Germinal center (tissue), 1 donor: ENCODE measurements at places on chromosomes 1 and 21.

- DNase-seq: no peak
Observed at GRCh38 chr1:245345191-245345884, 190.6 kb downstream of the KIF26B start.

DNA sequence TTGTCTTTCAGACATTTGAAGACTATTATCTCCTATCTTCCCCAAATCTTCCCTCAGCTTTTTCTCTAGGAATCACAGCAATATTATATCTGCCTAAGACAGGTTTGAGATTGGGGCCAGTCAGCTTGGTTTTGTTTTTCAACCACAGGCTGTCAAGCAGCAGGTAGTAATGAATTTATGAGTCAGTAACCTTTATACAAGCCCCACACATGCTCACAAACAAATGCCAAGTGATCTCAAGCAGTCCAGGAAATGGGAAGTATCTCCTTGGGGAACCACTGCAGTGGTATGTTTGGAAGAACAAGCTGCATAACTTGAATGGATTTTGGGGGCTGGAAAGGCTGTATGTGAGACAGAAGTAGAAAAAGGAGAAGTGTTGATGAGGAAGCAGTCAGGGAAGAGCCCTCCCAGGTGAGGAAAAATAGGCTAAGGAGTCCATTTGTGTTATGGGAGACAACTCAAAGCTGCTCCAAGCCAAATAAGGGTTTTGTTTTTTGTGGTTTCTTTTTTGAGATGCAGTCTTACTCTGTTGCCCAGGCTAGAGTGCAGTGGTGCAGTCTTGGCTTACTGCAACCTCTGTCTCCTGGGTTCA, 2.1 kb downstream of the DHDDS start:
- DNase-seq: no peak

DNA sequence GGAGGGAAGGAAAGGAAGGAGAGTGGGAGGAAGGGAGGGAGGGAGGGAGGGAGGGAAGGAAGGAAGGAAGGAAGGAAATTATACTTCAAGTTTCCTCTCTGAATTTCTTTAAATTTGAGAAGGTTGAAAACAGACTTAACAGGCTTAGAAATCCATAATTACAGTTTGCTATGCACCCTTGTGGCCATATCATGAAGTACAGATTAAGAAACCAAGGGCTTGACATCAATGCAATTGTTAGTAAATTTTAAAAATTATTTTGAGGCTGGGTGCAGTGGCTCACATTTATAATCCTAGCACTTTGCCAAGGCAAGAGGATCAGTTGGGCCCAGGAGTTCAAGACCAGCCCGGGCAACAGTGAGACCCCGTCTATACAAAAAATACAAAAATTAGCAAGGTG, 14.4 kb downstream of the ANP32E start:
- DNase-seq: peak; percentile 26

- DNase-seq: no peak
Observed at GRCh38 chr1:23875382-23875781, 7.3 kb upstream of the FUCA1 start.

GRCh38 chr1:201982082-201982622, 296 bp upstream of the RNPEP start:
- DNase-seq: peak; percentile 85

DNA sequence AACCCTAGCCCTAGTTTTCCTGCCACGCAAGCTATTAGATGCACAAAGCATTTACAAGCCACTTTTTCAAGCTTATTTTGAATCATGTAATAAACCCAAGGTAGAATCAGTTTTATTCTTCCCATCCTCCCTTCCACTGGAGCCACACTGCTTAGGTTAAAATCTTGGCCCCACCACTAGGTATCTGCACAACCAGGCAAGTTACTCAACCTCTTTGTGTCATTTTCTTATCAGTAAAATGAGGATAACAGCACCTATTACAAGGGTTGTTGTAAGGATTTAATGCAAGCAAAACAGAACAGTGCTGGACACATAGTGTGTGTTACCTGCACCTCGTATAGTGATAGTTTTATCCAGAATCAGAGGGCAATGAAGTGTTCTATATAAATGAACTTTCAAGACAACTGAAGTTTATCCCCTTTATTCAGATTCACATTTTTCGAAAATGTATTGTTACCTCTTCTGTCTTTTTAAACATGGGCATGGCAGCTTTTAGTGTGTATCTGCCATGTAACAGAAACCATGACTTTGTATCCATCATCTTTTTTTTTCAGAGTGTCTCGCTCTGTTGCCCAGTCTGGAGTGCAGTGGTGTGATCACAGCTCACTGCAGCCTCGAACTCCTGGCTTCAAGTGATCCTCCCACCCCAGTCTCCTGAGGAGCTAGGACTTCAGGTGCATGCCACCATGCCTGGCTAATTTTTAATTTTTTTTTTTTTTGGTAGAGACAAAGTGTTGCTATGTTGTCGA, 17.2 kb upstream of the TTC39A start:
- no peak for DNase-seq

GRCh38 chr1:9900142-9901043, 9.7 kb downstream of the CTNNBIP1 start:
- DNase-seq: peak; percentile 54

- DNase-seq: no peak
Observed at GRCh38 chr1:8027748-8028570, 1.9 kb upstream of the ERRFI1 start.

DNA sequence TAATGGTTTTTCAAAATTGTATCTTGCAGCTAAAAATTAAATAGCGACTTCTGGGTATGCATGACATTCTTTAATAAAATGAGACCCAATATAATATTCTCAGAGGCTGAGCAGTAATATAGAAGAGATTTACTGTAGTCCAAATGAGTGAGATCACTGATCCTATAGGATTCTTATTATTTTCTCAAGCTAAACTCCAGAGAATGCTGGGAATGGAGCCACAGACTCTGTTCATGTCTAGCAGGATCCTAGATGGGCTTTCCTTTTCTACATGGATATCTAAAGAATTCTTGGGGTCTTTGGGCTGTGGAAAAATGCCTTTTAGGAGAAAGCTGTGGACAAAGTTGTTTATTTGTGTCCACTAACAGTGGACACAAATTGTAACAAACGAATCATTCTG, 150.7 kb upstream of the ZNF644 start:
- no peak for DNase-seq

- no peak for DNase-seq
Observed at GRCh38 chr1:227364657-227365056, 46.4 kb upstream of the CDC42BPA start.

DNA sequence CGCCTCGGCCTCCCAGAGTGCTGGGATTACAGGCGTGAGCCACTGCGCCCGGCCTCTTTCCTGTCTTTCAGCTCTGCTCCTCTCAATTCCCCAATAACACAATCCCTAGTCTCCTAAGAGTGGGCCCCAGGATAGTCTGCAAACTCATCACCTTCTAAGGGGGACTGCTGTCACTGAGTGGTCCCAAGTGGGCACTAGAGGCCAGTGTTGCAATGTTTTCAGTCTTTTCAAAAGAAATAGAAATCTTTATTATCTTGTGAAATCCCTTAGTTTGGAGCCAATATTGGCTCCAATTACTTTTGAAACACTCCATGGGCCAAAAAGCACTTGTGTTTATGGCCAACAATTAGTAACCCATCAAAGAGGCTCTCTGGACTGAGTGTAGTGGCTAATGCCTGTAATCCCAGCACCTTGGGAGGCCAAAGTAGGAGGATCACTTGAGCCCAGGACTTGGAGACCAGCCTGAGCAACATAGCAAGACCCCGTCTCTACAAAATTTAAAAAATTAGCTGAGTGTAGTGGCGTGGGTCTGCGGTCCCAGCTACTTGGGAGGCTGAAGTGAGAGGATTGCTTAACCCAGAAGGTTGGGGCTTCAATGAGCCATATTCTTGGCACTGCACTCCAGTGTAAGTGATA, 28.6 kb upstream of the ZNF697 start:
- no peak for DNase-seq

DNA sequence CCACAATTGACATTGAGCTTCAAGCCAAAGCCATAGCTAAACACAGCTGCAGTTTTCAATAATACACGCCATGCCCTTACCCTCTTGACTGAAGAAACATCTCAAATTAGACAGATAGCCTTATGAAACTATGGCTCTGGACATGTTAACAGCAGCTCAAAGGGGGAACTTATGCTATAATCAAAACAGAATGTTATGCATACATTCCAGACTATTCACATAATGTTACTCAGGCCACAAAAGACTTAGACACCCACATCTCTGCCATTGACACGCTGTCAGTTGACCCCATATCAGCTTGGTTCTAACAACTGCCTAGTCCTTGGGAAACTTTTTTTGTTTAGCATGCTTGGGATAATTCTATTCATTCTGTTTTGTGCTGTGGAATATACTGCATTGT, 2.3 kb upstream of the NENF start:
- DNase-seq: no peak

DNA sequence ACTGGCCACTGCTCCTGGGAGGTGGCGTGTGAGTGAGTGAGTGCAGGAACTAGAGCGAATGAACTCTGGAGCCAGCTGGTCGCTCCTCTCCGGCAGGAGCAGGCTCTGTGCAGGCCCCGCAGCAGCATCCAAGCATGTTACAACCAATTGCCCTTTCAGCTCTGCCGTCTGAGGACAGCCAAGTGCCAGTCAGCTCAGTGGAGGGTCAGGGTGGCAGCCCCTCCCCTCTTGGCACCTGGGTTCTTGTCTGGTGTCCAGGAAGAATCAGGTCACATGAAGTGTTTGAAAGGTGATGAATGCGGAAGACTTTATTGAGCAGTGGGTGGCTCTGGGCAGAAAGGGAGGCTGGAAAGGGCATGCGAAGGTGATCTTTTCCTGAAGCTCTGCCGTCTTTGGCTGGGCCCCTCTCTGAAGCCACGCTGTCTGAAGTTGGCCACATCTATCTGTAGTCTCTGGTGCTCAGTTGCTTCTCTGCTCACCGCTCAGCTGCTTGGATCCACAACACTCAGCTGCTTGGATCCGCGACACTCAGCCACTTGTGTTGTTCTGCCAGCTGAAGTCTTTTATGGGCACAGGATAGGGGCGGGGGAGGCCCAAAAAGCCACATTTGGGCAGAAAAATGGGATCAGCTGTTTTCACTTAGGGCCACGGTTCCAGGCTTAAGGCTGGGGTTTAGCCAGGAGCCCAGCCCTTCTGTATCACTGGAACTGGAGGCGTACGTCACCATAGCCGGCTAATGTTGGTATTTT, 139.8 kb downstream of the ADSS2 start:
- DNase-seq: no peak

- no peak for DNase-seq
Observed at GRCh38 chr1:183226361-183226760, 40.3 kb downstream of the LAMC2 start.

GRCh38 chr1:177346790-177347359, 176.1 kb downstream of the BRINP2 start:
- DNase-seq: no peak

DNA sequence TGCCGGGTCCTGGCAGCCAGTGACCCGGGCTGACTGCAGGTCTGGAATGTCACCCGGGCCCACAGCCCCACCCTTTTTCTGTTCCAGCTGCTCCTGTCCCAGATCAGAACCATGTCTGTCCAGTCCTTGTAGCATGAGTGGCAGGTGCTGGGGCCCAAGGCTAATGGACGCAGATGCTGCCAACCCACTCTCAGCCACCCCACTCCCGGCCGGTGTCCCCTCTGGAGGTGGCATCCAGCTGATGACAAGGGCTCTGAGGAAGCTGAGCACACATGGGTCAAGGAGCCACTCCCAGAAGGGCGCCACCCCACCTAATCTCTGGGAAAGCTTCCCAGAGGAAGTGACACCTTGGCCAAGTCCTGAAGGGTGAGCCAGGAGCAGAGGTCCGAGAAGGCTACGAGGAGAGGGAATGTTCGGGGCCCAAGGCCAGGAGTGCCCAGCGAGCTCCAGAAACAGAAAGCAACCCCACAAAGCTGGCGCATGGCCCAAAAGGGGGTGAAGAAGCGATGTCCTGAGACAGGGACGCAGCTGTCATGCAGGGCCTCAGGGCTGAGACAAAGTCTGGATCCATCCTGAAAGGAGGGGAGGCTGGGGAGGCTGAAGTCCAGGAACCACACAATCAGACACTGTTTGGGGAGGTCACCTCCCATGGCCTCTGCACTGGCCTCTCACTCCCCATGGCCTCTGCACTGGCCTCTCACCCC, 39.5 kb downstream of the ACOT7 start:
- no peak for DNase-seq

- no peak for DNase-seq
Observed at GRCh38 chr21:17462276-17462981, 50.4 kb upstream of the CXADR start.

GRCh38 chr1:167706931-167707877, 14.6 kb upstream of the MPZL1 start:
- no peak for DNase-seq

GRCh38 chr1:180908074-180908765, 4.5 kb upstream of the KIAA1614 start:
- no peak for DNase-seq

DNA sequence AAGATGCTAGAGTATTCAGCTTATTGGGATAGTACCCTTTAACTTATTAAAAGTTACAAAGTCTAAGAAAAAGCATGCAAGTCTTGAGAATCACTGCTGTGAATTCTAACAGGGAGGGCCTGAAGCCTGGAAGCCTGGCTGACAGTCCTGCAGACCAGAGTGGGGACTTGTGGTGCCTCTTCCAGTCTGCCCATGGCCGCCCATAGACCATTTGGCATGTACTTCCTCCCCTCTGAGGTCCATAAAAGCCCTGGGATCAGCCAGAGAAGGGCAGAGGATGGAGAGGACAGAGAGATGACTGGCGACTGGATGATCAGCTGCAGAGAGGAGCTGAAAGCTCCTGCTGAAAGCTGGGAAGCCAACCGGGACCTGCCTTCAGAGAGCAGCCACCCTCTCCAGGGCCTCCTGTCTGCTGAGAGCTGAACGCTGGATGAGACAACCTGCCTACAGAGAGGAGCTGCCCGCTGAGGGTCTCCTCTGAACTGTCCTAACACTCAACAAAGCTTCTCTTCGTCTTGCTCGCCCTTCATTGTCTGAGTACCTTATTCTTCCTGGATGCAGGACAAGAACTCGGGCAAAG, 12.5 kb upstream of the SLC1A7 start:
- DNase-seq: no peak

GRCh38 chr1:1937549-1938275, 18.6 kb upstream of the TMEM52 start:
- DNase-seq: no peak

DNA sequence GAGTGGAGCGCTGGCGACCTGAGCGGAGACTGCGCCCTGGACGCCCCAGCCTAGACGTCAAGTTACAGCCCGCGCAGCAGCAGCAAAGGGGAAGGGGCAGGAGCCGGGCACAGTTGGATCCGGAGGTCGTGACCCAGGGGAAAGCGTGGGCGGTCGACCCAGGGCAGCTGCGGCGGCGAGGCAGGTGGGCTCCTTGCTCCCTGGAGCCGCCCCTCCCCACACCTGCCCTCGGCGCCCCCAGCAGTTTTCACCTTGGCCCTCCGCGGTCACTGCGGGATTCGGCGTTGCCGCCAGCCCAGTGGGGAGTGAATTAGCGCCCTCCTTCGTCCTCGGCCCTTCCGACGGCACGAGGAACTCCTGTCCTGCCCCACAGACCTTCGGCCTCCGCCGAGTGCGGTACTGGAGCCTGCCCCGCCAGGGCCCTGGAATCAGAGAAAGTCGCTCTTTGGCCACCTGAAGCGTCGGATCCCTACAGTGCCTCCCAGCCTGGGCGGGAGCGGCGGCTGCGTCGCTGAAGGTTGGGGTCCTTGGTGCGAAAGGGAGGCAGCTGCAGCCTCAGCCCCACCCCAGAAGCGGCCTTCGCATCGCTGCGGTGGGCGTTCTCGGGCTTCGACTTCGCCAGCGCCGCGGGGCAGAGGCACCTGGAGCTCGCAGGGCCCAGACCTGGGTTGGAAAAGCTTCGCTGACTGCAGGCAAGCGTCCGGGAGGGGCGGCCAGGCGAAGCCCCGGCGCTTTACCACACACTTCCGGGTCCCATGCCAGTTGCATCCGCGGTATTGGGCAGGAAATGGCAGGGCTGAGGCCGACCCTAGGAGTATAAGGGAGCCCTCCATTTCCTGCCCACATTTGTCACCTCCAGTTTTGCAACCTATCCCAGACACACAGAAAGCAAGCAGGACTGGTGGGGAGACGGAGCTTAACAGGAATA, 4.2 kb downstream of the TFAP2E start:
- peak; percentile 84 for DNase-seq
